ENCODE measurements at places on chromosomes 12 and 14.
A peak's percentile ranks its signal among the peaks of the same experiment; 100 is the strongest.

DNA sequence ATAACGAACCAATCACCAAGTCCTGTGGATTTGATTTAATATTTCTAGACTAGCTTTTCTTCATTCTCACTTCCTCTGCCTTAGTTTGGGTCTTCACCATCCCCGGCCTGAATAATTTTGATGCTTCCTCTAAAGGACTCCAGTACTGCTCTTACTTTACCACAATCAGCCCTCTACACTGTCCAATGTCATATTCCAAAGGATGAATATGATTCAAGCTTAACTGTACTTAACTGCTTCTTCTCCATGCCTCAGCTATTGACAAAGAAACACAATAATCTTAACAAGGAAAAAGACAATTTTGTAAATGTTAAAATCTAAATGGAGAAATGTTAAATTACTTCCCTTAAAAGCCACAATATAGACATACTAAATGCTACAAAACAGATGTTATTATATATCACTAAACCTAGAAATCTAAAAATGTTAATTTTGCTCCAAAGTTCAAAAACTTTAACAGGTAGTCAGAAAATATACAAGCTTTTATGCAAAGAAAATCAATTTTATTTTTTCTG is 70.2 kb downstream of the STXBP6 start:
- DNase-seq: no peak

DNA sequence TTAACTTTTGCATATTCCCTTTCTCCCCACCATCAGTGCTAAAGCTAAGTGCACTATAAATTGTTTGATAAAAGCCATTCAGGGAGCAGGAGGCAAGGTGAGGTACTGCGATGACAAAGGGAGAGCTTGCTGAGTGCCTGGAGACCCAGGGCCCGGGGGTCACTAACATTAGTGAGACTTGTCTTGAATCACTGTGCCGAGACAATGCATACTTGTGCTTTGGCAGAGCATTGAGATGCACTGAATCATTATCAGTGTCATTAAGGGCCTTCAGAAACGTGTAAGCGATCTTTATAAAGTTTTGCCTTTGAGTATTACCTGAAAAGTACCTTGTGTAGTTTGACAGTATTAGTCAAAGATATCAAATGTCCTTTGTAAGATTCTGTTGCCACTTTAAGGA is 447.5 kb downstream of the PCNX1 start:
- DNase-seq: no peak

DNA sequence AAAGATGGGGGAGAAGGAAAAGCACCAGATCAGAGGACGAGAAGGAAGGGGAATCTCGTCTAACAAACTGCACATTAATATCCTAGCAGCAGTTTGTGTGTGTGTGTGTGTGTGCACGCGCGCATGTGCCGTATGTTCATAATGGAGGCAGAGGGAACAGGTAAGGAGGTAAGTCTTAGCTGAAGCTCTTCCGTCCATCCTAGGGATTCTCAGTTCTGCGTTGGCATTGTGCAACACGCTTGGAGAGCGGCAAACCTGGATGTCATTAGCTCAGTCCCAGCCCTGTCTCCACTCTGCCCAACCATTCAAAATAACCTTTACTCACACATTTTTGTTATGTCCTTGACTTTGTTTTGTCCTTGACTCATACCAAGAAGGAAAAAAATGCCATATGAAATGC is 1.6 kb upstream of the C1R start:
- DNase-seq: peak; percentile 57

GRCh38 chr14:75499084-75499875 is 23.0 kb upstream of the BATF start:
- no peak for DNase-seq

GRCh38 chr14:74429221-74429691 is 3.2 kb upstream of the SYNDIG1L start:
- no peak for DNase-seq

GRCh38 chr12:46535907-46536306 is 163.3 kb upstream of the SLC38A2 start:
- DNase-seq: no peak
